ENCODE measurements at places on chromosomes 1 and 21.

- DNase-seq: no peak
Observed at GRCh38 chr1:185536165-185536920, 197.8 kb upstream of the HMCN1 start.

- DNase-seq: no peak
Observed at GRCh38 chr1:186627019-186627418, 53.2 kb downstream of the PTGS2 start.

DNA sequence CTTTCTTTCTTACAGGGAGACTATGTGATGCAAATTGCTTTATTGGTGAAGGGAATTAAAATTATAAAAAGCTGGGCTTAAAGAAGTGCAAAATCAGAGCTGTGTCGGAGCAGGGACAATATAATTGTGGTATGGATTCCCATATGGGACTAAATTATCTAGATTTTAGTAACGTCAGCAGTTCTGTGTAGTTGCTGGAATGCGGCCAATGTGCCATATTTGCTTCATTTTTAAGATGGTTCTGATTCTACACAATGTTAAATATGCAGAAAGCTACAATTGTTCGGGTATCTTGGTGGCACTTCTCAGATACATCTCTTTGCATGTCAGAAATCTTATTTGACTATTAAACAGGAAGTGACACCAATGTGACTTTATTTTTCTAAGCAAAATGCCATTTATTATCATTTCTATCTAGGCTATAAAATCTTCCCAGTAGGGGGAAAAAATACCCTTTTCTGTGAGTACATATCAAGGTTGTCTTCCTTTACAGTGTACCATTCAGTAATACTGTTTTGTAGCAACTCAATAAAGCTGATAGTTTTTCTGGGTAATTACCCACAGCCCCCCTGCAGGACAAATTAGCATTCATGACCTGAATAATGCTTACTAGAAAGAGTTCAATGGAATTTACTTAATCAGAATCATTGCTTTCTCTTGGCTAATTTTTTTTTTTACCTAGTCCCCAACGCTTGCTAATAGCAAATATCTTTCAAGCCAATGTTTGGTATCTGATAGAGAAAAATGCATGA, 288.3 kb upstream of the ADGRL2 start:
- no peak for DNase-seq

GRCh38 chr1:63664742-63665141, 71.5 kb downstream of the PGM1 start:
- DNase-seq: no peak

DNA sequence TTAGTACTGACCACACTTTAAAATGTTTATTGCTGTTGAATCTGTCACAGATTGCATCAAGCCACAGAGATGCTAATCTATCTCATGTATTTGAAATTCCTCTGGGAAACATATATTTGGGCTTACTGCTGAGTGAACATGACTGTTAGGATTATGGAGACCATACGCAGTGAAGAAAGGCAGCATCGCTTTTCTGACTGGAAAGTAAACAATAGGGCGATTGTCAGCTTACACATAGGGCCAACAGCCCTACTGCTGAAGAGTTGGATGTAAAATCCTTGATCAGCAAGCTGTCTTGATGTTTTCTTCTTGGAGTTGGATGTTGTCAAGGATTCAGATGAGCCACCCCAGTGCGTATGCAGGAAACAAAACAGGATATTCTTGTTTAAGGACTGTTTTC, 368.7 kb upstream of the ADGRL2 start:
- no peak for DNase-seq

DNA sequence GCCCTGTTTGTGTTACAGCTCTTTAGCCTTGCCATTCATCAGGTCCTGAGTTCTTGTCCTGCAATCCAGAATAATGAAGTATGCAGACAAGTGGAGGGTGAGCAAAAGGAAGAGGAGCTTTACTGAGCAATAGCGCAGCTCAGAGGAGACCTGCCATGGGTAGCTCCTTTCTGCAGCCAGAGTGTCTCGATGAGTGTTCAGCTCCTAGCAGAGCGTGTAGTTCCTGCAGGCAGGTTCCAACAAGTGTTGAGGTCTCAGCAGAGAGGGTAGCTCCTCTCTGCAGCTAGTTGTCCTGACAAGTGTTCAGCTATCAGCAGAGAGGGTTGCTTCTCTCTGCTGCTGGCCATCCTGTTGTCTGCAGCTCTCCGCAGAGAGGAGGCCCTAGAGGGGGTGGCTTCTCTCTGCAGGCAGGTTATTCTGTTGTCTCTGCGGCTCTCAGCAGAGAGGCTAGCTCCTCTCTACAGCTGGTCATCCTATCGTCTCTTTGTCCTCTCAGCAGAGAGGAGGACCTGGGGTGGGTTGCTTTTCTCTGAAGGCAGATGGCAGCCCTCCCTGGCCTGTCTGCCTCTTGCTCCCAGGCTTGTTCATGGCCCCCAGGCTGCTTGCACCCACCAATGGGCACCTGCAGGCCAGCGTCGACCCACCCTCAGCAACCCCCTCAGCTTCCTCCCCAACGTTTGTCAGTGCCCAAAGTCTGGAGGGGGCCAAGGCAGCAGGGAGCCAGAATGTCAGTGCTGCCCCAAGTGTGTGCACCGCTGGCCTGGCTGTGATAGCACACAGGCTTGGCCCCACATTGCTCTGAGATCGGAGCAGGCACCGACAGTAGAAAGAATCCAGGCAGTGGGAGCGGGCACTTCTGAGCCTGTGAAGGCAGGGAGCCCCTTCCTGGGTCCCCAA, 112.5 kb upstream of the RUNX3 start:
- DNase-seq: no peak

GRCh38 chr1:99820546-99820945, 29.6 kb upstream of the AGL start:
- no peak for DNase-seq

DNA sequence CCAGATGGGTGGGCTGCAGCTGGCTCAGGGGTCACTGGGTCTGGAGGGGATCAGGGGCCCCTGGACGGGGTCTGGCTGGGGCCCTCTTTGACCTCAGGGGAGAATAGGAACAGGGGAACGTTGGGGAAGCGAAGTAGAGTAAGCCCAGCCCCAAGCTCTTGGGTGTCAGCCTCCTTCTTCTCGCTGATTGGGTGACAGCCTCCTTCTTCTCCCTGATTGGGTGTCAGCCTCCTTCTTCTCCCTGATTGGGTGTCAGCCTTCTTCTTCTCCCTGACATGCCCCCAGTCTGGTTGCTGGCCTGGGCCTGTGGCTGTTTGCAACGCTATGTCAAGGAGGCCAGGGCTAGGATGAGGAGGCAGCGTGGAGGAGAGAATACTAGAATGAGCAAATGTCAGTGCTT, 76.7 kb upstream of the CASZ1 start:
- DNase-seq: no peak

DNA sequence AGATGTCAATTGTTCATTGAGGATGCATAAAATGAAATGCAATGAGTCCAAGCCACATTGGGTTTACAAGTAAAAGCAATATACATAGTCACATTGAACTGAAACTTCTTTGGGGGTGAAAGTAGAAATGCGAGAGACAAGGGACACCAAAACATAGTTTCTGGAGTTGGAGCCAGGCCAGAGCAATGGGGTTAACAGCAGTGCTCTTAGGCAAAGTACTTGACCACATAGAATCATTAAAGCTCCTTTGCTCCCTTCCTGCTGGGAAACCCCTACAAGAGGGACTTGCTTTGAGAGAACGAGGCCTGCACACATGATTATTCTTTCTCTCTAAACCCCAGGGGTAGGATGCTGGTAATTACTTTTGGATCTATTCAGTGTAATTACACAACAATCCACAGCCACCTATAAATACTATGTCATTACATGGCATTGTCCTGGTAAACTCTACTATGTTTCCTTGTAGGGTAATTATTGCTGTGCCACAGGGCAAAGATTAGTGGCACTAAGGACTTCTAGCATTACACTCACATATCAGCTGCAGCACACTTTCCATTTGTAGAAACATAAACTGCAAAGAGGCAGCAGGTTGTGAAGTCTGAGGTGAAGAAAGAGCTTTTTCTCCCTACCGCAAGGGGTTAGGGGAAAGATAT, 421.6 kb upstream of the PBX1 start:
- no peak for DNase-seq

GRCh38 chr1:39107341-39108290, 81.5 kb downstream of the NDUFS5 start:
- peak; percentile 39 for DNase-seq
